Retina (tissue), 1 donor: ENCODE measurements at places on chromosomes 11 and 22.
A peak's percentile ranks its signal among the peaks of the same experiment; 100 is the strongest.

GRCh38 chr11:69888483-69889181, 69.4 kb upstream of the FGF3 start:
- peak; percentile 82 for DNase-seq

- DNase-seq = no peak
Measured at GRCh38 chr11:32231909-32232493, 141.1 kb downstream of the RCN1 start.

GRCh38 chr11:100735949-100736675, 49.0 kb downstream of the ARHGAP42 start:
- no peak for DNase-seq

GRCh38 chr22:28904211-28904896, 21.0 kb downstream of the ZNRF3 start:
- no peak for DNase-seq

- no peak for DNase-seq
Measured at GRCh38 chr11:62514151-62514550, 32.5 kb downstream of the AHNAK start.
